ENCODE measurements at places on chromosomes 2 and 18. TPM values are rescaled to one million over a fixed set of nuclear protein-coding genes. Genes with fewer than 3 reads are reported as not detected.

DNA sequence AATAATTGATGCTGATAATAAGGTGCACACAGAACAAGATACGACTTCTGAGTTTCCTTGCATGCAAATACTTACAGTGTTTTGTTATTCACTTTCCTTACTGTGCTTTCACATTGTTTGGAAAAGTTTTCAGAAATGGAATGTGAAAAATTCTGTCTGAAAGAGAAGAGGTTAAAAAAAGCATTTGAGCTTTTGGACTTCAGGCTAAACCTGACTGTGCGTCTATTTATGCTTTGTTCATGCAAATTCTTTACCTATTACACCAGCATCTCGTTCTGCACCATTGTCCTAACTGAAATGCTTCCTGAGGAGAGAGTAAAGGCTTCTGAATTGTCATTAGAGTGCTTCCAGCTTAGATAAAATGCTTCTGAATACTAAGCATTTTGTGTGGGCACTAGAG, 61.4 kb downstream of the LHCGR start:
- no peak for DNase-seq

DNA sequence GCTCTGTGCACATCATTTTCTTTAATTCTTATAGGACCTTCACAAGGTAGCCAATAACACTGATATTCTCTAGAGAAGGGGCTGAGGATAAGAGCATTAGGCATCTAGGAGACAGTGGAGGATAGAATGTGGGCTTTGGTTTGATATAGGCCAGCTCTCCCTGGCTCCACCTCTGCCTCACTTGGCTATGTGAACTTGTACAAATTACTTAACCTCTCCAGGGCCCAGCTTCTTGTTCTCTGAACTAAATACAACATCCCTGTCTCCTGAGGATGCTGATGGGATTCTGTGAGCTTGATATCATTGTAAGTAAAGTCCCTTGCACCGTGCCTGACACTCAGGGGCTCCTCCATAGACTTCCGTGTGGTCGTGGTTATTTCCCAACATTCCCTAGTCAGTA, 87.3 kb downstream of the ACOXL start:
- no peak for DNase-seq

DNA sequence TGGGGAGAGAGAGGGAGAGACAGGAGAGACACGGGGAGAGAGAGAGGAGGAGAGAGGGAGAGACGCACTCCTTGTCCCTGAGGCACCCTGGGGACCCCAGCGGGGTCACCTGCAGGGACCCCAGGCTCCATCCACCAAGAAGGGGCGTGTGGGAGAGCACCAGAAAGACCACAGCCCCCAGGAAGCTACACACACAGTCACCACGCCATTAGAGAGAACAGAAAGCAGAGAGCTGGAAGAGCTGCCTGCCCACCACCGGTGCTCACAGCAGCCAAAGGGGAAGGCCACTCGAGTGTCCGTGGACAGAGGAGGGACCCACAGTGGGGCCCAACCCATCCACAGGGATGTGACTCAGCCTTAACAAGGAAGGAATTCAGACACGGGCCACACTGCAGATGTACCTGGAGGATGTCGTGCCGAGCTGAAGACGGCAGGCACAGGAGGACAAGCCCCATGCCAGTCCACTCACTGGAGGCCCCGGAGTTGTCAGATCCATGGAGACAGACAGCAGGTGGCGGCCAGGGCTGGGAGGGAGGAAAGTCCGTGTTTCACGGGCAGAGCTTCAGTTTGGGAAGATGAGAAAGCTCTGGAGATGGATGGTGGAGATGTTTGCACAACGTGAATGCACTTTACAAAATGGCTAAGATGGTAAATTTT, 11.5 kb upstream of the NFATC1 start:
- DNase-seq, result peak; percentile 26

- no peak for DNase-seq
Observed at GRCh38 chr18:3329471-3329870, 67.5 kb downstream of the MYL12B start.

GRCh38 chr18:30730915-30731314, 311.6 kb downstream of the DSC3 start:
- DNase-seq, result no peak

The LINC00305 gene
- total RNA-seq, result not detected

- peak; percentile 54 for DNase-seq
Observed at GRCh38 chr2:23824777-23825212, 102.1 kb downstream of the ATAD2B start.

DNA sequence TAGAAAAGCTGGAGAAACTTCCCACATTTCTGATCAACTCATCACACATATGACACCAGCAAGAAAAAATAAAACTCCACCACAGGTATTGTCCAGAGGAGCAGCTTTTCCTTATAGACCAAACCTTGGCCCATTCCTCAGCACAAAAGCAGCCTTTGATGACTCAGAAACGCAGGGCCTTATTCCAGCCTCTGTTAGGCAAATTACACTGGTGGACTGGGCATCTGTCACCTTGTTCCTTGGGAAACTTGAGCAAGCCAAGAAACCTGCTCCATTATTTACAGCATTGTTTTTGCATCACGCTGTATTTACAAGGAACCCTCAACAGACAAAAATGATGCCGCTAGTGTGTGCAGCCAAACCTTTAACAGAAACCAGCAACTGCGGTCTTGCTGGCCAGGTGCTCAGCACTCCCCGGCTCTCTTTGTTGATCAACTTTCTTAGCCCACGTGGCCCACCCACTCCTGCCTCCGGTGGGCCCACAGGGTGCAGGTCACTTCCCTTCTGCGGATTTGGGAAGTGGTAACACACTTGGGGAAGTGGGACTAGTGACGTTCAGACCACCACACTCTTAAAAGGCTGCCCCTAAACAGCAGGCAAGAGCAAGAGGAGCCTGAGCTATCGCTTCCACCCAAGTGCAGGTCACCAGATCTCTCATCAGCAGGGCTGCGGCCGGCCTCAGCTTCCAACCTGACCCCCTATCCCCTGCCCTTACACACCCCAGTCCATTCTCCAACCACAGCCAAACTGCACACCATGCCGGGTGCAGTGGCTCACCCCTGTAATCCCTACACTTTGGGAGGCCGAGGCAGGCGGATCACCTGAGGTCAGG, 1.5 kb downstream of the AP1S3 start:
- no peak for DNase-seq

- no peak for DNase-seq
Observed at GRCh38 chr2:143934626-143935481, 585.1 kb downstream of the ZEB2 start.

DNA sequence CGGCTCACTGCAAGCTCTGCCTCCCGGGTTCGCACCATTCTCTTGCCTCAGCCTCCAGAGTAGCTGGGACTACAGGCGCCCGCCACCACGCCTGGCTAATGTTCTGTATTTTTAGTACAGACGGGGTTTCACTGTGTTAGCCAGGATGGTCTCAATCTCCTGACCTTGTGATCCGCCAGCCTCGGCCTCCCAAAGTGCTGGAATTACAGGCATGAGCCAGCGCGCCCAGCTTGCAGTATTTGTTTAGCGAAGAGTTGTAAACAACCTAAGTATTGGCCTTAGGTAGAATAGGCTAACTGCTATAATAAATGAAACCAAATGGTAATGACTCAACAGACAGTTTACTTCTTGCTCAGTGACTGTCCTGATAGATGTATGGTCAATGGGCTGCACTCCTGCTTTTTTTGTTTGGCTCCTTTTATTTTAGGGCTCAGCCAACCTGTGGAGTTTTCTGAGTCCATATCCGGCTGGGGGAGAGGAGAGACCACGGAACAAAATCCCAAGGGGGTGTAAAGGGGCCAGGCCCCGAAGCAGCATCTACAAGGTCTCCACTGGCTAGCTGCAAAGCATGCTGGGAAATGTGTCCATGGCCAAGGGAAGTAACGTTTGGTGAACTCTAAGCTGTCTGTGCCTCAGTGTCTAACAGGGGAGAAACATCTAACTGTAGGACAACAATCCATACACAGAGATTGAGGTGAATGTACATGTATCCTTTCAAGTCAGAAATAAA, 841.0 kb upstream of the ID2 start:
- no peak for DNase-seq

GRCh38 chr2:29063056-29063455, 11.3 kb downstream of the PCARE start:
- DNase-seq, result no peak

DNA sequence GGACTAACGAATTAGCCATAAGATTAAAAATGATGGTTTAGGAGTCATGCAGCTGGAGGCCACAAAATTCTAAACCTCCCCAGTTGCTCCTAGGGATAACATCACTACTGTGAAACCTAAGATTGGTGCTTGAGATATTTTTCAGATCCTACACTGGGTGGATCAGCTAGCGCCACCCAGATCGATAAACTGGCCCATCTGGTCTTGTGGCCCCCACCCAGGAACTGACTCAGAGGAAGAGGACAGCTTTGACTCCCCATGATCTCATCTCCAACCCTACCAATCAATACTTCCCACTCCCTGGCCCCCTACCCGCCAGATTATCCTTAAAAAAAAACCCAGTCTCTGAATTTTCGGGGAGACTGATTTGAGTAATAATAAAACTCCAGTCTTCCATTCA, 5.5 kb downstream of the GALNT14 start:
- DNase-seq, result no peak

GRCh38 chr2:120301284-120301683, 44.7 kb upstream of the INHBB start:
- DNase-seq, result no peak

- DNase-seq, result no peak
Observed at GRCh38 chr2:65198737-65199136, 28.9 kb upstream of the ACTR2 start.

- no peak for DNase-seq
Observed at GRCh38 chr2:188391354-188391753, 99.7 kb downstream of the GULP1 start.

DNA sequence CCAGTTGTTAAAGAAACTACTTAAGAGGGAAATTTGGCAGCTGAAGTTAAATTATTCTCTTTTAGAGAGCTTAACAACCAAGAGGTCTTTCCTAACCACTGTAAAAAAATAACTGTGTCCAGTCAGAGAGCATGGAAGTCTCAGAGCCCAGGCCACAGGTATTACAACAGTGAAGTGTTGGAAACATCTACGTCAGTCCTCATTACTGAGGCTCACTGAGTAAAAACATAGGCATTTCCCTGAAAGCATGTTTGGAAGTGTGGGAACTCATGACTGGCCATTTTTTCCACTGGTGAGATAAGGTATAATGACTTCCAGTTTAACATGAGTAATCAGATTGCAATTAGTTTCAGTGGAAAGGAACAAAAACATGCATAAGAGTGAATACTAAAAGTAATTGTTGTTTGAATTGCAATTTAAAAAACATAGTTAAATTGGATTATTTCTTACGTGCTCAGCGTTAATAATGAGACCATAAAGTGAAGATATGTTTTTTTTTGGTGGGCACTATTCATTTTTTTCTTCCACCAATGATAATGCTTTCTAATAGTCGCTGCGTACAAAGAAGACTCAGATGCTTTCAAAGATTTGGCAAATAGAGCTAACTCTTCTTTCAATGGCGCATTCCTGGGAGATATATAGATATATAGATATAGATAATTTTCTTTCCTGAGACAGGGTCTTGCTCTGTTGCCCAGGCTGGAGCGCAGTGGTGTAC, 60.8 kb downstream of the EFEMP1 start:
- no peak for DNase-seq

- DNase-seq, result no peak
Observed at GRCh38 chr2:178188466-178188865, 5.8 kb upstream of the OSBPL6 start.

DNA sequence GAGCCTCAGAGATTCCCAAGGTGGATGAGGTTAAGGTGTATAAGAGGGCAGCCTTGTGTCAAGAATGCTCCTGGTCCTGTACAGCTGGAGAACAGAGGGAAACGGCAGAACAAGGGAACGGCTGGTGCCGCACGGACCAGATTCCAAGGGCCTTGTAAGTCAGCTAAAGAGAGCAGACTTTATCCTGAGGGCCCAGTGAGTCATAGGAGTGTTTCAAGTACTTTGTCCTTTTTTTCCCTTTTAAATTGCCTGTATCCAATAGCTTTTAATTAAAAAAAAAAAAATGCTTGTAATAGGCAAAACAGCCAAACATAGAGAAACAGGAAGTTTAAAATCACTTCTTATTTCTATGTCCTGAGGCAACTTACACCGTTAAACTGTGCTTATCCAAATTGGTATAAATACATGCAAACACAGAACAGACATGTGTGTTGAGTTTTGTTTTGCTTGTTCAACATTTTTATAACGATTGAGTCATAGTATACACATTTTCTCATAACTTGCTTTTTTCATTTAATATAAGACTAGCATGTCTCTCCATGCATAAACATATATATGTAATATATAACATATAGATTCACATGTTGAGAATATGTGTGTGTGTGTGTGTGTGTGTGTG, 42.1 kb upstream of the EVA1A start:
- no peak for DNase-seq

- no peak for DNase-seq
Observed at GRCh38 chr2:136019306-136019705, 33.9 kb upstream of the DARS1 start.

The CPLX4 gene
- not detected for total RNA-seq

DNA sequence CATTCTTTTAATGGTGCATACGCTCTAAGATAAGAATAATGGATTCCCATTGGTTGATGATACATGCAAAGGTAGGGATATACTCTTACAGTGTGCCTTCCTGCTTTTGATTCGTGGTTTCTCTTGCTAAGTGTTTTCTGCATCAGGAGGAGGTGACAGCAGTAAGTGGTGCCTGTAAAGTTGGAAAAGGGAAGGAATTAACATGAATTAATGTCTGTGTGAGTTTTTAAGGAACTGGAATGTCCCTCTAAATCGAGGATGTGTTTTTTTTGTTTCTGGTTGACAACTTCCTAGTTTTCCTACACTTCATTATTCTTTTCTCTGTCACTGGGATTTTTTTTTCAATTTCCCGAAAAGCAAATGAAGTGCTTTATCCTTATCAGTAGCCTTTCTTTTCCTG, 54.4 kb downstream of the CRIM1 start:
- DNase-seq, result no peak

The ANKRD23 gene
- 3.7 TPM for total RNA-seq

- DNase-seq, result no peak
Observed at GRCh38 chr2:37020212-37020886, 54.0 kb upstream of the STRN start.

DNA sequence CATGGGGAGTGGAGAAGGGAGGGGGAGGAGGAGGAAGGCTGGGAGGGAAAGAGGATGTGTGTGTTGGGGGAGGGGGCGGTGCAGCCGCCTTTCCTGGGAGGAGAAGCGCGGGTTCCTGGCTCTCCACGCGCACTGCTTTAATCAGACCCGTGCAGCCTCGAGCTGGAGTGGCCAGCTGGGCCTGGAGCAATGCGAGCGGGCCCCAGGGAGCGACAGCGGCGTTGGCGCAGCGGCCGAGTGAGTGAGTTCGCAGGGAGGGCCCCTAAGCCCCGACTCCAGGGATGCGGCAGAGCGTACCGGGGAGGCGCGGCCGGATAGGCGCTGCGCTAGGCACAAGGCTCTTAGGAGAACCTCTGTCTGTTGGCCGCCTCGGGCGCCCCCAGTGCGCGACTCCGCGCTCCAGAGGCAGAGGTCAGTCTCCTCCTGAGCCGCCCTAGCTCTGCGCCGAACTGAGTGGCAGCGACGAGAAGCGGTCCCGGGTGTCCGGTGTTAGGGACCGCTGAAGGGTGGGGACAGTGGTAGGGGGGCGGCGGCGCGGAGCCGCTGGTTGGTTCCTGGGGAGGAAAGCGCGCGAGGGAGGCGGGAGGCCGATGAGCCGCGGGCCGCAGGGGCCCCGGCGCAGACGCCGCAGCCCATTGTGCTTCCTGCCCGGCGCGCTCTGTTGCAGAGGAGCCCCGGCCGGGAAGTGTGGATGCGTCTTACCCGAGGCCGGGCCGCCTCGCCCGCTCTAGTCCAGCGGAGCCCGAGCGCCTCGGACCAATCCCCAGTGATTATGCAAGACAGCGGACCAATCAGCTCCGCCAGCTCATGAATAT, 455 bp upstream of the DLX1 start:
- no peak for DNase-seq

The STAT4 gene
- 67.1 TPM for total RNA-seq

The LYPD6 gene
- not detected for total RNA-seq

- DNase-seq, result no peak
Observed at GRCh38 chr2:133293544-133294353, 274.5 kb downstream of the NCKAP5 start.

Measured in activated naive CD4-positive, alpha-beta T cell treated with anti-CD3 and anti-CD28 coated beads, Interleukin-2, amount 50 U/mL, for 72 hours (primary cell).